ENCODE measurements at places on chromosomes 7 and 10.

GRCh38 chr10:128318366-128318765, 192.1 kb upstream of the MKI67 start:
- no peak for DNase-seq

DNA sequence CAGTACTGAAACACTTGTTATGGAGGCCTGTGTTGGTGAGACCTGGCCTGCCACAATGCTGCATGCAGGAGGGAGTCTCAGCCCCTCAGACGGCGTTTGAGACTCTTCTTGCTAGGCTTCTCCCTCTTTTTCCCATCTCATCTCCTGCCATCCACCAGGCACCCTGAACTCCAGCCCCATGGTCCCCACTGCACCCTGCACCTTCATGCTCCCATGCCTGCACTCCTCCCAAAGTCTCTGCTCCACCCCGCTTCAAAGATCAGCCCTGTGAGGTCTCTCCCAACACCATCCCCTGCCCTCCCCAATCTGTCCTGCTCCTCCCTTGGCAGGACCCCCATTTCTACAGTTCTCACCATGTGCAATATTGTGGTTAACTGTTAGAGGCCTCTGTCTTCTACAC, 61.7 kb downstream of the VOPP1 start:
- no peak for DNase-seq

DNA sequence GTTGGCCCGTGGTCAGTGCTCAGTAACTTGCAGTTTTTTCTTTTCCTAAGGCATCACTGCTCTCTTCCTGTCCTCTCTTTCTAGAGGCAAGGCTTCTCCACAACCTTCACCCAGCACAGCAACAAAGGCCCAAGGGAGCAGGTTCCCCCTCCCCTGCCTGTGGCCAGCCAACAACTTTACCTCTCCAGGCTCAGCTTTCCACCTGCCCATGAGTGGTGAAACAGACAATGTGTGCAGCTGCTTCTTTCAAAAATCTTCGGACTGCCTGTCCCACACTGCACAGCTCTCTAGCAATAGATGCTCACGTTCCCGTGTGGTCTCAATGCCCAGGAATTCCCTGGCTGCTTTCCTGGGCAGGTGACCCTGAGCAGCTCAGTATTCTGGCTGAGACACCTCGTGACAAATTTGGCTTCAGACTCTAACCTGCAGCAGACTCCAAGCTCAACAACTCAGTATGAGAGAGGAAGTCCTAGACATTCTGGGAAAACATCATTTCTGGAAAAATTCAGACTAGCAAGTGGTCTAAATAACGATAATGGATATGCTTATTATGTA, 28.9 kb upstream of the TMEM72 start:
- no peak for DNase-seq

GRCh38 chr7:150420242-150420641, 30.2 kb upstream of the GIMAP8 start:
- no peak for DNase-seq

GRCh38 chr10:110275128-110275729, 29.5 kb downstream of the SMNDC1 start:
- DNase-seq, result no peak

DNA sequence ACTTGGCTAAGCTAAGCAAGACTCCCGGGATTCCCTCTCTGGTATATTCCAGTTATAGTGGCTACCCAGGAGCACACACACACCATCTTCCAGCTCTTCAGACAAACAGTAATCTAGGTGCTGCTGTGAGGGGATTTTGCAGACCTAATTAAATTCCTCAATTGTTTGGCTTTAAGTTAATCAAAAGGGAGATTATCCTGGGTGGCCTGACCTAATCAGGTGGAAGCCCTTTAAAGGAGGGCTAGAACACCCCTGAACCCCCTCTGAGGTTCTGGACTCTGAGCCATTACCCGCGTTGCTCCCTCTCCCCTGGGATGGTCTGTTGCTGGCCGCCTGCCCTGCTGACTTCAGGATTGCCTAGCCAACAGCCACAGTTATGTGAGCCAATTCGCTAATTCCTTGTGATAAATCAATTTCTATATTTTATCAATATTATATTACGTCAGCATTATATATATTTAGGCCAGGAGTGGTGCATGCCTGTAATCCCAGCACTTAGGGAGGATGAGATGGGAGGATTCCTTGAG, 6.4 kb downstream of the SFXN2 start:
- DNase-seq, result no peak

GRCh38 chr7:6442114-6442513, 5.6 kb downstream of the DAGLB start:
- DNase-seq, result peak; percentile 89

DNA sequence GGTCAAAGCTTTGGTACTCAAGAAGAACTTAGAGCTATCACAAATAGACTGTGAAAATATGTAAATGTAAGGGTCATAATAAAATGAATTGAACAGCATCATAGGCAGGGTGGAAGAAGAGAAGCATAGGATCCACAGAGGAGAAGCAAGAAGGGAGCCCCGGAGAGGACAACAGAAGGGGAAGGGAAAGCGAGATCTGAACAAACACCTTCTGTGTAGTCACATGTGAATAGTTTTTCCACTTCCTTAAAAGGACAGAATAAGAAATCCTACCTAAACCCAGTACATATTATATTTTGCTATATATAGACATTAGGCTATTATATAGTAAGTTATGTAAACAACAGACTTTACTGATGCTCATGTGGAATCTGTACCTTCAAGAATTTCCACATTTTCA, 160.2 kb downstream of the DKK1 start:
- no peak for DNase-seq

DNA sequence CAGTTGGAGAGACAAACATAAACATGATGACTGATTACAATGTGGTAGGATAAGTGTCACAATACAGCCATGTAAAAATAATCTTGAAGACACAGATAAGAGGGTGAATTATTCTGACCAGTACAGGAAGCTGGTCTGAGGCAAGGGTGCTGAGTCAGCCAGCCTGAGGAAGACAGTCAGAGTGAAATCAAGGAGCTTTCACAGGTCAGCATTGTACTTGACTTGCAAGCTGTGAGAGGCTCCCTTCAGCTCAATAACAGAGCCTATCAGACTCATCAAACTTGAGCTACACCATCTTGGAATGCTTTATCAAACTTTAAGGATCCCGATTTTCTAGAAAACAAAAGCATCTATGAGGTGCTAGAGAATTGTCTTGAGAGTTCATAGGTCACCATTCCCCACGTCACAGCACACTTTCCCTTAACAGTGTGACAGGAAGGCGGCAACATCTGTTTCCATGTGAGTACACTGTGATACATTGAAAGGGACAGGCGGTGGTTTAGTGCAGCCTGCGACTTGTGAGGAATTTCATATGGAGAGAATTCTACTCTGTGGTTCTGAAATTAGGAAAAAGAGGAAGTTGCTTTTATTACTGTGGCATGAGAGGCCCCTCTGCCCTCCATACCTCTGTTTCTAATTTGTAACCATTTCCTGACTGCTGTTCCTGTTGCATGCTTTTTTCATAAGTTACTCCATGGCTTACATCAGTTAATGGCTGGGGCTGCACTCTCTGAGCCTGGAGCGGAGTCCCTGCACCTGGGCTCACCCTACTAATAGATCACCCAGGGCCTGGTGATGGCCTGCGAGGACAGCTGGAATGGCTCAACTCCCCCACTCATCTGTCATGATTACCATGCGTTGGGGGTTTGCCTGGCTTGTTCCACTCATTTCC, 417.1 kb downstream of the SUGCT start:
- DNase-seq, result peak; percentile 77

DNA sequence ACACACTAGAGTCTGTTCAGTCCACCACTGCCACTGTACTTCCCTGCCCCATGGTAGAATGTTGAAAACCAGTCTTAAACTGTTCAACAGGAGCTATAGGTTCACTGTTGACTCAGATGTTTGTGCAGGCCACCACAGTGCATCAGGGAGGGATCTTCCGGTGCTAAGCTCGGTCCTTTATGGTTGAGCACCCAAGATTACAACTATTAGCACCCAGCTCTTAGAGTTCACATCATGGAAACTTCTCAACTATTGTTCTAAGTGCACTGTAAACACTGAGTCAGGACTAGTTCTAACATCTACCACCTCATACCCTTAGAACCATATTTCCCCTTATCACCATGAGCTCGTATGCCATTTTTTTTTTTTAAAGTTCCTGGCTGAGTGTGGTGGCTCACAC, 97.1 kb upstream of the MXI1 start:
- no peak for DNase-seq

DNA sequence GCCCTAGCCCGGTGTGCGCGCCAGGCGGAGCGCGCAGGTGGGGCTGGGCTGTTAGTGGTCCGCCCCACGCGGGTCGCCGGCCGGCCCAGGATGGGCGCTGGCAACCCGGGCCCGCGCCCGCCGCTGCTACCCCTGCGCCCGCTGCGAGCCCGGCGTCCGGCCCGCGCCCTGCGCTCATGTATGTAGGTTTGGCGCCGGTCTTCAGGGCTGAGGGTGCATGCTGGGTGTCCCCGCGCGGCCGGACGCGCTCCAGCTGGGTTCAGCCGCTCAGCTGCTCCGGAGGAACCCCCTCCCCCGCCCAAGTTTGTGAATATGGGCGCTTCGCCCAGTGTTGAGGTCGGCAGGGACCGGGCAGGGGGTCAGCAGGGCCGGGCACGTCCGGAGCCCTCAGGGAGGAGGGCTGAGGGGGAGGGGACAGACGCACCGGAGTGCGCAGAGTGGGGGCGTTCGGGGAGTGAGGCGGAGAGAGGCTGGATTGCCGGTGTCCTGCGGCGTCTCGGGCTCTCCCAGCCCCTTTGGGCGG, 559 bp downstream of the VWC2 start:
- DNase-seq, result no peak

GRCh38 chr10:21751341-21752310, 217.6 kb downstream of the MLLT10 start:
- no peak for DNase-seq

DNA sequence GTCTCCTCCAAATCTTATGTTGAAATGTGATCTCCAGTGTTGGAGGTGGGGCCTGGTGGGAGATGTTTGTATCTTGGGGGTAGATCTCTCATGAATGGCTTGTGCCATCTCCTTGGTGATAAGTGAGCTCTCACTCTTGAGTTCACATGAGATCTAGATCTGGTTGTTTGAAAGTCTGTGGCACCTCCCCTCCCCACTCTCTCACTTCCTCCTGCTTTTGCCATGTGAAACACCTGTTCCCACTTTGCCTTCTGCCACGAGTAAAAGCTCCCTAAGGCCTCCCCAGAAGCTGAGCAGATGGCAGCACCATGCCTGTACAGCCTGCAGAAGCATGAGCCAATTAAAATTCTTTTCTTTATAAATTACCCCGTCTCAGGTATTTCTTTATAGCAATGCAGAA, 23.5 kb downstream of the TMEM229A start:
- no peak for DNase-seq

GRCh38 chr7:155836216-155837125, 24.2 kb upstream of the SHH start:
- DNase-seq, result no peak

All from fibroblast of mammary gland (primary cell).